ENCODE measurements at places on chromosomes 7 and 10.

- no peak for DNase-seq
Observed at GRCh38 chr10:101902032-101902819, 58.6 kb upstream of the KCNIP2 start.

GRCh38 chr7:24871770-24872169 is 108.2 kb downstream of the OSBPL3 start:
- DNase-seq = no peak

- DNase-seq = no peak
Observed at GRCh38 chr7:68622500-68622899, 975.8 kb upstream of the AUTS2 start.

DNA sequence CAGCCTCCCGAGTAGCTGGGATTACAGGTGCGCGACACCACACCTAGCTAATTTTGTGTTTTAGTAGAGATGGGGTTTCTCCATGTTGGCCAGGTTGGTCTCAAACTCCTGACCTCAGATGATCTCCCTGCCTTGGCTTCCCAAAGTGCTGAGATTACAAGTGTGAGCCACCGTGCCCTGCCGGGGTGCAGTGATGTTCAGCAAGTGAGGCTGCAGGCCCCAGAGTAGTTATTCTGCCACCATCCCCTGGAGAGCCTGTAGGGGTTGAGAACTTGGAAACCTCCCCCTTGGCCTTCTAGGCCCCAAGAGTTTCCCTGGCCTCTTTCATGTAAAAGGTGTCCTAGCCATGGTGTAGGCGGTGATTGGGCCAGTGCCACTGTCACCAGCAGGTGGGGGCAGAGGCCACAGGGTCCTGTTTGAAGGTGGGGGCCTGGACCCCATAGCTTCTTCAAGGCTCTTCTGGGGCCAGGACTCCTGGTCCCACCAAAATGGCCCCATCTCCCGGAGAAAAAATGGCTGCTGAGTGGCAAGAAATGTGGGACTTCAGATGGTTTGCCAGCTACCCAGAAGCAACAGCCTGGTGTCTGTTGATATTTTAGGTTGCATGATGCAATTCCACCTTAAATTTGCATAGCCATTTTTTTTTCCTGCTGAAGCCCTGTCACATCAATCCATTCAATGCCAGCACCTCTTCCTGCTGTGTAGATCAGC is 25.5 kb upstream of the INMT start:
- no peak for DNase-seq

DNA sequence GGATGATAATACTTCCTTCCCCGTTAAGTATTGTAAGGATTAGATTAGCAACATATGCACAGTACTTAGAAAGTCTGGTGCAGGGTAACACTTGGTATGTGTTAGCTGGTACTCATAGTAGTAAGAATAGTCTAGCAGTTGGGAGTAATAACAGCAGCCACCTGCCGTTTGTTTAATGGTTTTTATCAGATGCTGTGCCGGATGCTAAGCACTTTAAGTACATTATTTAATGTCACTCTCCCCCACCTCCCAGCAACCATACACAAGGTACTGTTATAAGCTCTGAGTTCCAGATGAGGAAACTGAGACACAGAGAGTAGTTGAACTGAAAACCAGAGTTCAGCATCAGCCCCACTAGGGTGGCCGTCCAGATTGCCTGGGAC is 60.1 kb downstream of the ZMIZ1 start:
- DNase-seq = no peak

GRCh38 chr10:100338434-100339036 is 8.5 kb upstream of the SCD start:
- DNase-seq = peak; percentile 50

DNA sequence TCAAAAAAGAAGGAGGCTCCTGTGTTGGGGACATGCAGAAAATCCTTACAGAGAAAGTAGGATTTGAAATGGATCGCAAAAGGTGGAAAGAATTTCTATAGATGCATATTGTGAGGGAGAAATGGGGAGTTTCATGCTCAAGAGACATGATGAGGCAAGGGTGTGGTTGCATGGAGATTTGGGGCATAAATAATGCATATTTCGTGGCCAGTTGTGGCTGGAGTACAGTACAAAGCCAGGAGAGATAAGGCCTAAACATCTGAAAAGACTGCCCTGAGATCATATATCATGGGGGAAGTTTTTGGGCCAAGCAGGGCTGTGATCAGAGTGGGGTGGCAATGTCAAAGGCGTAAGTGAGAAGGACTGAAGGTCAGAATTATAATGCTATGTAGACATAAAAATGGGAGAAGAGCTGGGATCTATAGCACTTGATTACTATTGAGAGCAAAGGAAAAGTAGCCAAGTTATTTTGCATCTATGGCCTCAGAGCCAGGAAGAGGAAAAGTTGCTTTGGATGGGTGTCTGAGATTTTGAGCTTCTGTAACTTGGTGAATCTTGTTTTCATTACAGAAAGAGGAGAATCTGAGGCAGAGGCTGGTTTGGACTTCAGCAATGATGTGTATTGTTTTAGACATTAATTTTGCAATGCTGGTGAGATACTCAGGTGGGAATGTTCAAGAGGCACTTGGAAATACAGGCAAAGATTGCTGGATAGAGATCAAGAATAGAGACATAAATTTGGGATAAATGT is 166.6 kb downstream of the INHBA start:
- DNase-seq = no peak

GRCh38 chr10:33808475-33808874 is 474.0 kb upstream of the NRP1 start:
- DNase-seq = no peak

DNA sequence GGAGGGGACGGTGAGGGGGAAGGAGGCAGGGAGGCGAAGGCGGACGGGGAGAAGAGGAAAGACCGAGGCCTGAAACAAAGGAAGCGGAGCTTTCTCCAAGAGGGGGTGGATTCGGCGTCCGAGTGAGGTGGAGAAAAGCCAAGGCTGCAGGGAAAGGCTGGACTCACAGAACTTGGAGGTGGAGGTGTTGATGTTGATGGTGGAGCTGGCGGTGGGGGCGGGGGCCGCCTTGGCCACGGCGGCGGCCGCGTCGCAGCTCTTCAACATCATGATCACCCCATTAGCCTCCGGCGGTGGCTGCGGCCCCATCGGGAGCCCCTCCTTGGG is 578 bp downstream of the CACUL1 start:
- DNase-seq = no peak

- DNase-seq = no peak
Observed at GRCh38 chr7:123792547-123792946, 43.7 kb upstream of the WASL start.

DNA sequence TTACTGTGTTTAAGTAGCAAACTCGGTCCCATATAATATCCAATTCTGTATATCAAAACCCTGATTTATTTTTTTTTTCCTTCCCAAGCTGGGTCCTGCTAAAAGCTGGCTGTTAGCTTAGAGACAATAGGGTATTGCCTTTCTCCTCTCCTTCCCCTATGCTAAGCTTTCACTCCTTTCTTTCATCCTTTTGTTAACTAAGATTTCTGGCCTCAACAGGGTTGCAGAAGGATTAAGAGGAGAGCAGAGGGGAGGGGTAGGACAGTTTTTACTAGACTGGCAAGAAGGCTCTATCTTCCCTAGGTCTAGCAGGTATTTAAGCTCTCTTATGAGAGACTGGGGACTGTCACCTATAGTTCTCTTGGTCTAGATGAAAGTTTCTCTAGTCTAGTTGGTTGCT is 229.2 kb downstream of the KCND2 start:
- no peak for DNase-seq

GRCh38 chr10:25875556-25876165 is 58.4 kb upstream of the MYO3A start:
- peak; percentile 9 for DNase-seq

GRCh38 chr10:62911210-62911963 is 95.2 kb upstream of the EGR2 start:
- DNase-seq = no peak

DNA sequence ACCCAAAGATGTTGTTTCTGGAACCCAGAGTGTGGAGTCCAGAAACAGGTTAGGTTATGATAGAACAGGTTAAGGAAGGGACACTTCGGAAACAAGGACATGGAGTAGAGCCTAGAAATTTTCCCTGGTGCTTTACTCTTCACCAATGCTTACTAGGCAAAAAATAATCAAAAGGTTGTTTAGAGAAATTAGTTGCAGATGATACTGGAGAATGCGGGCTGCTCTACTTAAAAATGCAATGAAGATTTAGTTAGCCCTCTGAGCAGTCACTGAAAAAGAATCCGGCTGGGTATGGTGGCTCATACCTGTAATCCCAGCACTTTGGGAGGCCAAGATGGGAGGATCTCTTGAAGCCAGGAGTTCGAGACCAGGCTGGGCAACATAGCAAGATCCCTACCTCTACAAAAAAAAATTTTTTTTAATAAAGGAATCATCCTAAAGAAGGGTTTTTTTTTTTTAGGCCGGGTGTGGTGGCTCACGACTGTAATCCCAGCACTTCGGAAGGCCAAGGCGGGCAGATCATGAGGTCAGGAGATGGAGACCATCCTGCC is 3.3 kb upstream of the UBE2H start:
- no peak for DNase-seq

- DNase-seq = no peak
Observed at GRCh38 chr10:16441173-16441840, 4.5 kb downstream of the PTER start.

DNA sequence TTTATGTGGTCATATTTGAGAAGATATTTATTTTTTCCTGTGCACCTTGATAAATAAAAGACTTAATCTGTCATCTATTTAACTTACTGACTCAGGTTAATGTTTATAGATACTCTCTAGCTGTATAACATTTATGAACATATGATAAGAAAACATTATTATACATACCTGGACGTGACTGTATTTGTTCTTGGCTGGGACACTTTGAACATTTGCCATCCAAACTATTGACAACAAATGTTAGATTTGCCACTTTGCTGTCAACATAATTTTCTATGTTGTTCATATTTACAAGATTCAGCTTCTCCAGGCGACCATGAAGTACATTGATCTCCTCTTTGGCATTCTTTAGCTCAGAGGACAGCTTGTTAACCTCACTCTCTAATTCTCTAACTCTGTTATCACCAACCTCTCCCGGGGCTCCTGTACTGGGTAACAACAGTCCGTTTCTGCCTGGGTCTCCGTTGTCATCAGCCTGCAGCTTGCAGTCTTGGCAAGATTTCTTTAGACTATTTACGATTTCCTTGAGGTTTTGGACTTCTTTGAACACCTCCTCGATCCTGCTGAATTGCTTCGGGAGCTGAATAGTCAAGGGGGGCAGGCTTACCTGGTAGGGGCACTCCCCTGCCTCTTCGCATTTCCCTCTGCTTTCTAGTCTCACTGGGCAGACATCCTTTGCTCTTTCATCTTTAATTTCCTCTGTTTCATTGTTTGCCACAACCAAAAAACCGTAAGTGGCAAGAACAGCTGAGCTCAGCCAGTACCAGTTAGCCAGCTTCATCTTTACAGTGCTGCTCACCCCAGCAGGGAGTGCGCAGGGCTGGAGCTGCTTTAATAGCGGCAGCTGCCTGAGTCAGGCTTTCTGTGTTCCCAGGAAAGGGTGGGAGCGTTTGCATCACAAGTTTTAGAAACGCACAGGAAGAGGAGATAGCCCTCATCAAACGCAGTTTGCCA is at the start of gene FGL2:
FGL2 (minus strand) TSS at position 807 of the 954 bp plus-strand sequence; CDS start at position 781, 26 bp downstream.
- no peak for DNase-seq

DNA sequence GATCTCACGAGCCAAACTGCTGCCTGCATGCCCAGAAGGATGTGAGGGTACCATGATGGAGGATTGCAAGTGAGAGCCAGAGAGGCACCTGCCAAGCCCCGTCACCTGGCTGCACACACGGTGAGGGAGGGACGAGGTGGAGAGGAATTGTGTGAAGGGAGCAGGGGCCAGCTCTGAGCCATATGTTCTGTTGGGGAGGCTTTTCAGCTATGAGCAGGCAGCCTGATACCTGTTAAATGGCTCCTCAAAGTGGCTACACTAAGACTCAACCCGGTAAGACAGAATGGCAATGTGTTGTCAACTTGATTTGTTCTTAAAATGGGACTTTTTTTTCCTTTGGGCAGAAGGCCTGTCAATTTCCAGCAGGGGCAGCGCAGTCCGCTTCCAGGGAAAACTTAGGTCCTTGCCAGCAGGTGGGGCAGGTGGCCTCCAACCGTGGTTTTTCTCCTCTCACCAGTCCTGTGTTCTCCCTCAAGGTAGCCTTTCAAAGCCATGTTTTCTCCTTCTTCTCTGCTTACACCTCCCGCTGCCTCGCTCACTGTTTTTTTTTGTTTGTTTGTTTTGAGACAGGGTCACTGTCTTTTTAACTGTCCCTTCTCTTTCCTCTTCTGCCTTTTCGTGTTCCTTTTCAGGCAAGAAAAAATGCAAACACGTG is 57.7 kb upstream of the ZNRF2 start:
- no peak for DNase-seq

DNA sequence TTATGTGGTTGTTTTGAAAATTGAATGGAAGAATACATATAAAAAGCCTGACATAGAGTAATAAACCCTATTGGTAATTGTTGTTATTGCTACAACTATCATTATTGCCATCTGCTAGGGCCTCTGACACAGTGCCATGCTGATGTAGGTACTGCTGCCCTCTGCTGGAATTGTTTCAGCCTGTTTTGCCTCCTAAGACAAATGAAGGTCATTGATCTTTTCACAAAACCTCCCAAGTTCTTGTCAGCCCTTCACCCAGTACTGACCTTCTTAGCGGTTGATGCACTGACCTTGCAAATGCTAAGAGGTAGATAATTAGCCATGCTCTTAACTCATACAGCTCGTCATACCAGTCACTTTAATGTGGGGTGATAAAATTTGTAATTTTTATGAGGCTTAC is 975.2 kb downstream of the SORCS1 start:
- no peak for DNase-seq

GRCh38 chr7:146926841-146927240 is 810.2 kb downstream of the CNTNAP2 start:
- no peak for DNase-seq

DNA sequence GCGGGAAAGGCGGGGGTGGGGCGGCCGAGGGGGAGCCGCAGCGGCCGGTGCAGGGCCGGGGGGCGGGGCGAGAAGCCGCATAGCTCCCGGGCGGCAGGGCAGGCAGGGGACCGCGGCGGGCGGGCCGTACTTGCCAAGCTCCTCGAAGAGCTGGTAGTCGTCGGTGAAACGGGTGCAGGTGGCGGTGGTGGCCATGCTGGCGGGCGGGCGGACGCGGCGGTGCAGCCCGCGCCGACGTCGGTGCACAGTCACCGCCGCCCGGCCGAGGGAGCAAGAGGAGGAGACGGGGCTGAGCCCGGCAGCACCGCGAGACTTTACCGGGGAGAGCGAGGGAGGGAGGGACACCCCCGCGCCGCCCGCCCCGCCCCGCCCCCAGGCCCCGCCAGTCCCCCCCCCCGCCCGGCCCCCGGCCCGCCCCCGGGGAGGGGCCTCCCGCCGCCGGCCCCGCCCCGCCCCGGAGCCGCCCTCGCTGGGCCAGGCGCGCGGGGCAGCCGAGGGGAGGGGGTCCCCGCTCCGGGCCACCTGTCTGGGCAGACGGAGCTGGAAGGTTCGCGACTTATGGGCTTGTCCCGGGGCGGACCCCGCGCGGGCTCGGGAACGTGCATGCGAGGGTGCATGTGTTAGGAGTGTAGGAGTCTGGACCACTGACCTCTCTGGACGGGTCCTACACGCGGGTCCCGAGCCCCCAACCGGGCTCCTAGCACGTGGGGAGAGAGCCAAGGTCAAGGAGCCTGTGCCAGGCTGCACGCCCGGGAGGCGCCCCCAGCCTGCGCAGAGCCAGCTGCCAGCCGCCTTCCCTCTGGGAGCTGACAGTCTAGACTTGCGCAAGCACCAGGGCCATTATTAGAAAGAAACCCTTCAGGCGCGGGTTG is at the start of gene CAMK2G:
CAMK2G (minus strand) TSS at position 289 of the 872 bp plus-strand sequence; CDS start at position 195, 94 bp downstream.
- peak; percentile 32 for DNase-seq
